Occipital lobe (tissue), 3 donors: ENCODE measurements at places on chromosomes 12 and 14.

GRCh38 chr12:99043319-99043914 is 398.3 kb downstream of the APAF1 start:
- peak; percentile 51 for DNase-seq

DNA sequence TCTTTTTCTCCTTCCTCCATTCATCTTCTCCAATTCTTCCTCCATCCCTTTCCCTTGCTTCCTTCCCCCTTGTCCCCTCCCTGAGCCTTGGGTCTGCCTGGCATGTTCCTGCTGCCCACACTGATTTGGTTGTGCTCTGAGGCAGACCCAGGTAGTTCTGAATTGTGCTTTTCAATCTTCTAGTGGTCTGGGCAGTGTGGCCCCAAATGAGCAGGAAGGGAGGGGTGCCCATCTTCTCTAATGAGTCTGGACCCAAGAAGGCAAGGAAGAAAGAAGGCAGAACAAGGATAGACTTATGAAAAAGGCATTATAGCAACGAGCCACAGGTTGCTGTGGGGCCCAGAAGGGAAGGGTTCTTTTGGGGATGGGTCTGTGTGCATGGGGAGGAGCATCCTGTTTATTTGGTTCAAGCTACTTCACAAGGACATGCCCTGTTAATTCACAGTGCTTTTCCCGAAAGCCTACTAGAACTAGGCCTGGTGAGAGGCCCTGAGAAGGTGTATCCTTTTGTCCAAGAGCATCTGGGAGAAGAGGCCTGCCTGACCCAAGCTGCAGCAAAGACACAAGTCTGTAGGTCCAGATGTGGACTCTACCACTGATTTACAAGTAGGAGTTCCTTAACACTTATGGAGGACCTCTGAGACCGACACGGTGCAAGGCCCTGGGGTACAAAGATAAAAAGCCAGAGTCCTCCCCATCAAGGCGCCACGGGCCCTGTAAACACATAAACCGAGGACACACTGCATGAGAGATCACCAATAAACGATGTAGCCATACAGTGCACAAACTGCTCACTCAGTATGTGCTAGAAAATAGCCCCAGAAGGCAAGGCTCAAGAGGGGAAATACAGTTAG is 1.1 kb upstream of the SUSD6 start:
- no peak for DNase-seq

GRCh38 chr14:23863836-23864235 is 89.7 kb upstream of the DHRS4 start:
- DNase-seq = no peak

DNA sequence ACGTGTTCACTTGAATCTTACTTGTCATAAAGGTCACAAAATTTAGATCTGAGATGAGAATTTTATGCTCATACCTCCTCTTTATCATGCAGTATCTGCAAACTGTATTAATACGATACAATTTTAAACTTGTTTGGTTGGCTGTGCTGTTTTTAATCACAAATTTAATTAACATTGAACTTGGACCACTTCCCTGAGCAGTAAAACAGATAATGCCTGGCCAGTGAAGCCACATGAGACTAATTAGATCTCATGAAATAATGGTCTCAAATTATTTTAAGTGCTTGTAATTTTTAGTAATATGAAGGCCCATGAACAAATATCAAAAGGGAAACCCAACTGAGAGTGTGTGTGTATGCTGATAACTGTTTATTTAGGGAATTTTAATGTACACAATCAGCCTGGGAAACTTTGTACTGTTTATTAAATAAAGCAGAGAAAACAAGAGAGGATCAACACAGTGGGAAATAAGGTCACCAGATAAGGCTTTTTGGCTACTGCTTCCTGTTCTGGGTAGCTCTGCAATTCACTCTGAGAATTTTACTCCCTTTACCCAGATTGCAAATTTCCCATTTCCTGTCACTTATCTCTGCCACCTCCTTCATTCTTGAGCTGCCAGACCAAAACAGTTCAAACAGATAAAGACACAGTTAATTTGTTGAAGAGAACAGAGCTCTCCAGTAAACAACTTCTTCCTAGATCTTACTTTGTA is 61.6 kb upstream of the GNPNAT1 start:
- DNase-seq = no peak

- no peak for DNase-seq
Observed at GRCh38 chr12:20024194-20024593, 344.1 kb upstream of the PDE3A start.

- no peak for DNase-seq
Observed at GRCh38 chr12:95126736-95127135, 53.3 kb upstream of the NR2C1 start.

DNA sequence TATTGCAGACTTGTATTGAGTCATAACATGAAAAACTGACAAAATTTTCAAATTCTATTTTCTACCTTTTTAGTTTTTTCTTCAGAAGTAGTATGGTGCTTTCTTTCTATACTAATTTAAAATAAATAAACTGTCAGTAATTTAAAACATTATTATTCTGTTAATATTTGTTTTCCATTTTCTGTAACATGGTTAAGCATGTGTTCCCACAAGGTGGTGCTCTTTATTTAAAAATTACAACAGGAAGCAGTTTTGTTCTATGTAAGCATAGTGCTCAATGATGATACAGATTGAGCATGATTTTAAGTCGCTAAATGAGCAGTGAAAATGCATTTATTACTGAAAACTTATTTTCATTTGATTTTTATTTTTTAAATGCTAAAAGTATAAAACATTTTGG is 114.6 kb downstream of the PPFIA2 start:
- DNase-seq = no peak

DNA sequence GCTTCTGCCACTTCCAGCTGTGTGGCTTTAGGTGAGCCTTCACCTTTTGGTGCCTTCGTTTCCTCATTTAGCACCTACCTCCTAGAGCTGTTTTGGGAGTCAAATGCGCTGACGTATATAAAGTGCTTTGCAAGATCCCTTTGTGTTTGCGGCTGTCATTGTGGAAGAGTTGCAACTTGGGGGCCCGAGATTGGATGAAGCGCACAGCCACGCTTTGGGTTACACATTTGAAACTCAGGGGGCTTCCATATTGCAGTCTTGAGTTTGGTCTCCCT is 636 bp upstream of the ARL6IP4 start:
- no peak for DNase-seq

DNA sequence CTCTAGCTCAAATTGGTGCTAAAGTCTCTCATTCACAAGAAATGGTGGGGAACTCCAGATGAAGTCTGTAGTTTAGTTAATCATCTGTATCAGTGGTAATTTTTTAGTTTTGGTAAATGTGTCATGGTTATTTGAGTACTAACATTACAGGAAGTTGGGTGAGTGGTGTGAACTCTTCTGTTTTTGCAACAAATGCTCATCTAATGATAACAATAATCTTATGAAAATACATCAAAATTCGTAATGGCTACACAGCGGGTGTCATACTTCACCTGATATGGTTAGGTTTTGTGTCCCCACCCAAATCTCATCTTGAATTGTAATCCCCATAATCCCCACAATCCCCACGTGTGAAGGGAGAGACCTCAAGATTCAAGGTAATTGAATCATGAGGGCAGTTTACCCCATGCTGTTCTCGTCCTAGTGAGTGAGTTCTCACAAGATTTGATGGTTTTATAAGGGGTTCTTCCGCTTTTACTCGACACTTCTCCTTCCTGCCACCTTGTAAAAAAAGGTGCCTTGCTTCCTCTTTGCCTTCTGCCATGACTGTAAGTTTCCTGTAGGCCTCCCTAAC is 209.3 kb upstream of the FOXN3 start:
- no peak for DNase-seq

- DNase-seq = no peak
Observed at GRCh38 chr12:122366685-122367475, 55.6 kb downstream of the CLIP1 start.

DNA sequence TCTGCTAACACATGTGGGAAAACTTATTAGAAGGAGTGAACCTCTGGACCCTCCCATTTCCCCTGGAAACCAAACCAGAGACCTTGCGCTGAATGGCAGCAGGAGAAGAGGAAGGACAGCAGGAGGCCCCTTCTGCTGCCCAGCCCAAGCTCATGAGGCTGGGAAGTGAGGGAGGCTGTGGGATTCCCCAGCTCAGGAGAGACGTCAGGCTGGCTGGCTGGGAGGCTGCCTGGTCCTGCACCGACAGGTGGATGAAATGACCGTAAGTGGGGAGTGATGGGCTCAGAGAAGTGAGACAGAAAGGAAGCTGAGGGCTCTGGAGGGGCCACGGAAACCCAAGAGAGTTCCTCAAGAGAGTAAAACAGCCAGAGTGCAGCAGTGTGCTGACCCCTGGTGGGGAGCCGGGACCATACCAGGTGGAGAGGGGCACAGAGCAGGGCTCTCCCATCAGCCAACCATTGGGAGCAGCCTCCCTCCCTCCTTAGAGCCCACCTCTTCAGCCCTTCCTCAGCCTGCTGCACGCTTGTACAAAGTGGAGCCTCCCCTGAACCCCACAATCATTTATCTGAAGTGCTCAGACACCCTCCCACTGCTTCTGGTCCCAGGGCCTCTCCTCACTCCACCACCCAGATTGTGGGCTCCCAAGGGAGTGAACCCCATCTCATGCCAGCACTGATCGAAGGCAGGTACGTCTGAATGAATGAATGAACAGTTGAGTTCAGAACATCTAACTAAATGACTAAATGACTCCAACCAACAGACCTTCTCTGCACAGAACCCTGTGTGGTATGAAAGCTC is 14.0 kb downstream of the TAMALIN start:
- DNase-seq = no peak

DNA sequence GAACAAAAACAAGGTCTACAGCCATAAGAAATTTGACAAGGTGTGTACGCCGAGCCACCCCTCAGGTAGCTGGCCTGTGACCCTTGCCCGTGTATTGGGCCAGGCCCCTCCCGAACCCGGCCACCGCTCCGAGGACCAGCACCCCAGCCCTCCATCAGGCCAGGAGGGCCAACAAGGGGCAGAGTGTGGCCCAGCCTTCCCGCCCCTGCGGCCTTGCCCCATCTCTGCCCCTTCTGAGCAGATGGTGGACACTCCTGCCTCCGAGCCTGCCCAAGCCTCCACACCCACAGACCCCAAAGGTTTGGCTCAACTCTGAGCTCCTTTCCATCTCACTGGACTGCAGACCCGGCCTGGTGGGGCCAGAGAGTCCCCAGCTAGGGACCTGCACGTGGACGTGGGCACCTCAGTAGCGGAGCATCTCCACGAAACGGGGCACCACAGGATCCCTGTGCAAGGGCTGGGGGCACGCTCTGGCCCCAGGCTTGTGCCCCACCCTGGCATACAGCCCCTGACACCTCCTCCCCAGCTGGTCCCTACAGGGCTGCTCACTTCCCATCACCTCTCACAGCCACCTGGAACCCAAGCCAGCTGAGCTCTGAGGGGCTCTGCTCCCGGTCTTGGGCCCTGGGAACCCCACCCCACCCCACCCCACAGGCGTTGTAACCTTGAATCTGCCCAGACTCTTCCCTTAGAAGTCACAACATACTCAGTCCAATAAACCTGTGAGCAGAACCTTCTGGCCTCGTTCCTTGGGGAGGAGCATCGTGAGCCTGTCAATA is 3.3 kb downstream of the P2RX2 start:
- DNase-seq = no peak
